Activated naive CD8-positive, alpha-beta T cell treated with anti-CD3 and anti-CD28 coated beads, Interleukin-2, amount 10 ng/mL, durations not matched to agents 7 days and 5 days (primary cell): ENCODE measurements at places on chromosomes 2 and 18.

- no peak for DNase-seq
These were observed 125.9 kb downstream of the PLA2R1 start for GRCh38 chr2:159936471-159936870.

GRCh38 chr2:119293254-119293653, 69.6 kb downstream of the STEAP3 start:
- DNase-seq: no peak

GRCh38 chr2:120474486-120474885, 128.6 kb downstream of the INHBB start:
- no peak for DNase-seq

GRCh38 chr2:234403074-234403473, 93.8 kb downstream of the ARL4C start:
- DNase-seq: no peak

- DNase-seq: no peak
These were observed 14.9 kb upstream of the KCNS3 start for GRCh38 chr2:17863539-17863938.

- no peak for DNase-seq
These were observed 25.4 kb downstream of the PDCL3 start for GRCh38 chr2:100588071-100588786.

GRCh38 chr2:192216336-192216735, 21.6 kb upstream of the TMEFF2 start:
- DNase-seq: no peak

DNA sequence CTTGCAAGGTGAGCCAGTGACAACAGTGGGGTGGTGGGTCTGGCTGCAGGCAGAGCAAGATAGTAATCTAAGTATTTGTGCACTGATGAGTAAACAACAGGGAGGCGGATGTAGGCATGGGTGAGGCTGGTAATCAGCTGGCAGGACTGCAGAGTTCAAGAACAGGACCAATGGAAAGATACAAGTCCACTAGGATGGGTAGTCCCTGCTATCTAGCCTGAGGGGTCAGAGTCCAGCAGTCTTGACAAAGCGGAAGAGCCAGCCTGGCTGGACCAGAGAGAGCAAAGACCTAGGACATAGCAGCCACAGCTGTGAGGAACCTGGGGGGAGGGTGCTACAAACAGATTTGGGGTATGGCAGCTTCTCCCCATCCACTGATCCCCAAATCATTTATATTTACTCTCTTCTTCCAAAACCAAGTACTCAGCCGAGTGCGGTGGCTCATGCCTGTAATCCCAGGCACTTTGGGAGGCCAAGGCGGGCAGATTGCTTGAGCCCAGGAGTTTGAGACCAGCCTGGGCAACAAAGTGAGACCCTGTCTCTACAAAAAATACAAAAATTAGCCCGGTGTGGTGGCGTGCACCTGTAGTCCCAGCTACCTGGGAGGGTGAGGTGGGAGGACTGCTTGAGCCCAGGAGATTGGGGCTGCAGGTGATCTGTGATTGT, 25.9 kb downstream of the VIL1 start:
- no peak for DNase-seq

GRCh38 chr2:230955163-230955737, 30.2 kb upstream of the GPR55 start:
- DNase-seq: no peak

DNA sequence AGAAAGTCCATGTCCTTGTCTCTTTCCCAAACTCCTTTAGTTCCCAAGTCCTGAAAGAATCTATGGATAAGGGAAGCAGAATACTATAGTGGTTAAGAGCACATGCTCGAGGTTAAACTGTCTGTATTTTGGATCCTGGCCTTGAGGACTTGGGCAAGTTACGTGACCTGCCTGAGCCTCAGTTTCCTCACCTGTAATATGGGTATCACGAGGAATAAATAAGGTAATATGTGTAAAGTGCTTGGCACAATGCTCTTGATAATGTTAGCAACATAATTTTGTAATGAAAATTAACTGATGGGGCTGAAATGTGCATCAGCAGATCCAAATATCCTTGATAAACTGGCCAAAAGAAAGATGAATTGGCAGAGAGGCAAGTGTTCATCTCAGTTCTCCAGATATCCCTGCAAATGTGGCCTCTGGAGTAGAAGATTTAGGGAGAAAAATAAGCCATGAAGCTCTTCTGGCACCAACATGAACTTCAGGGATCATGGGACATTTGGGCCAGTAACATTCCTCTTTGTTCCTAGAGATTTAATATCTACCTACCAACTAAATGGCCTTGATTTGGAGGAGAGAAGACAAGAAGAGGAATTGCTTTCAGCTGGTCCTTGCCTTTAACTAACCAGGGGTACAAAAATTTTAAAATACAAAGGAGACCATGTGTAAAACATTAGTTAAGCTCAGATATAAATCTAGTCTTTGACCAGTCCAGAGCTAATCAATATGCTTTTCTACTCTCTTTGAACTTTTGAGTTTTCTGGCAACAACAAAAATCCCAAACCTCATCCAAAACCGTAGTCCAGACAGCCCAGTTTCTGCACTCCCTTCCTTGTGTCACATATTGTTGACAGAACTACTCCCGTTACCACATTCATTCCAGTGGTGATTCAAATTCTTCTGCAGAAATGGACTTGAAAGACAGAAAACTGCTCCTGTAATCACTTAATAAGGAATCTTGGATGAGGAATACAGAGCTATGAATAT, 52.7 kb upstream of the EML4 start:
- DNase-seq: no peak

DNA sequence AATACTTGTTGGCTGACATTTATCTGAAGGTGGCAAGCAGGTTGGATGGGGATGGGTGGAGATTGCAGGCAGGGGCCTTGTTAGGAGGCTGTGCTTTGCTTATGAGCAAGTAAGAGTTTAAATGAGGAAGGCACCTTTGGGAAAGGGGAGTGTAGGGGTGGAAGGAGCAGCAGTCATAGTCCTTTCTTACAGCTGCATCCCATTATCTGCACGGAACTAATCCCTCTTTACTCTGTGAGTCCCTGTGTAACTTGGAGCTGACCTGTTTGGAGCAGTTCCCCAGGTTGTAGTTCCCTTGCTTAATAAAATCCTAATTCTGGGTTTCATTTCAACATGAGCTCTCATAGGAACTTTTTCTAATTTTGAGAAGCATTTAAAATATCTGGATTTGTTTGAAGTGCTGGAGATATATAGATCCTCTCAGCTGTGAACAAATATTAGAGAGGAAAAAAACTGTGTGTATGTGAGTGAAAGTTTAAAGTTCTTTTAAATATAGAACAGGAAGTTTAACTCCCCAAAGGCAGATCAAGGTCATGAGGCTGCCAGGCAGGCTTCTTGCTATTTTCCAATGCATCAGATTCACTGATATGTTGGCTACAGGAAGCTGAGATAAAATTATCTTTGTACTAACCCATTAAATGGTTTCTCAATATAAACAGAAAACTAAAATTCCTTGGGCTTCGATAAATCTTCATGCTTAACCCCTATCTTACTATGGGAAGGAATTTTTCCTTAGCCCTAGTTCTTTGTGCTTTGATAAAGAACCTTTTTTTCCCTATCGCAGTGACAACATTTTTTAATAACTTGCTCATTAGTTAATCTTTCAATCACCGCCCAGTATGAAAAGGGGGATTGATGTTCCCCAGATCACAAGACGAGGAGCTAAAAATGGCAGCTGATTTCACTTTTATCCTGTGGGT, 104.6 kb upstream of the EML6 start:
- no peak for DNase-seq

DNA sequence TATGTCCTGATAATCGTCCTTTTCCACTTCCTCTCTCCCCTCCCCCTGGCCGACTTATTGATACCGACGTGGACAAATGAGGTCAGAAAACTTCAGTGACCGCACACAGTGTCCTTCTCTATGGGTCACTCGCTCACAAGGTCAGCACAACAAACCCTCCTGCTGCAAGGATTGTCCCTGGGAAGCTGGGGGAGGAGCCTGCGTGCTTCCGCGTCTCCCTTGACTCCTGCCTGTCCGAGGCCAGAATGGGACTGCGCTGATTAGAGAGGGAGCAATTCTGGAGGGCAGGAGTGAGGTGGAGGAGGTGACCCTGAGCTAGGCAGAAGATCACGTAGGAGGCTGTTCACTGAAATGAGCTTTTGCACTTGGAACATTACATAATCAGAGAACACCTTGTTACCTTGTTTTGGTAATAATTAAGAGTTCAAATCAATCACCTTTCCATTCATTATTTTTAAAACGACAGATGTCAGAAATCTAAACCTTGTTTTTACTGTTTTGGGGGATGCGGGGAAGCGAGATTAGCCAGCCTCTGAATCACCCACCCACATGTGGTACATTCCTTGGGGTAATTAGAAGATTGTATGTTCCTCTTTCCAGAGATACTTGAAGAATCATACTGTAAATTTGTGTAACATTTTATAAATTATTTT, 70.6 kb downstream of the CTAGE1 start:
- no peak for DNase-seq

- DNase-seq: no peak
These were observed 23.3 kb downstream of the RAB31 start for GRCh38 chr18:9731380-9731779.

DNA sequence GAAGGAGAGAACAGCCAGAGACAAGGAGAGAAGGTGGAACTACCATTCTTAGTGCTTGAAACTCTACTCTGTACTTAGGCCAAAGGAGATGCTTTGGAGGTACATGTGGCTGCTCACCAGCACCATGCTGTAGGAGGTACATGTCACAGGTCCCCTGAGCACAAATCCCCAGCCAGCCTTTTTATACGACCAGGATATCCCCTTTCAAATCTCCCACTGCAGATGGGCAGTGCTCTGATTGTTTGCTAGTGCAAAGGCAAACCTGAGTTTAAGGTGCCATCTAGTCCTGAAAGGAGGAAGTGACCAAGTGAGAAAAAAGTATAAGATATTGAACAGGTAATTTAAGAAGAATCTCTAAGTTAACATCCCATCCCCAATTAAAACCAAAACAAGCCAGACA, 17.1 kb upstream of the TTC21B start:
- DNase-seq: no peak

DNA sequence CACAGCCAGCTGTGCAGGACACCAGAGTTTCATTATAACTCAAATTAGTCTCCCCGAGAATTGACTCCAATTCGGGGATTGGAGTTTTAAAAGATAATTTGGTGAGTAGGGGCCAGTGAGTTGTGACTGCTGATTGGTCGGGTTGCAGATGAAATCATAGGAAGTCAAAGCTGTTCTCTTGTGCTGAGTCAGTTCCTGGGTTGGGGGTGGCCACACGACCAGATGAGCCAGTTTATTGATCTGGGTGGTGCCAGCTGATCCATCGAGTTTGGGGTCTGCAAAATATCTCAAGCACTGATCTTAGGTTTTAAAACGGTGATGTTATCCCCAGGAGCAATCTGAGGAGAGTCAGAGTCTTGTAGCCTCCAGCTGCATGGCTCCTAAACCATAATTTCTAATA, 82.7 kb upstream of the SLC66A3 start:
- DNase-seq: no peak

DNA sequence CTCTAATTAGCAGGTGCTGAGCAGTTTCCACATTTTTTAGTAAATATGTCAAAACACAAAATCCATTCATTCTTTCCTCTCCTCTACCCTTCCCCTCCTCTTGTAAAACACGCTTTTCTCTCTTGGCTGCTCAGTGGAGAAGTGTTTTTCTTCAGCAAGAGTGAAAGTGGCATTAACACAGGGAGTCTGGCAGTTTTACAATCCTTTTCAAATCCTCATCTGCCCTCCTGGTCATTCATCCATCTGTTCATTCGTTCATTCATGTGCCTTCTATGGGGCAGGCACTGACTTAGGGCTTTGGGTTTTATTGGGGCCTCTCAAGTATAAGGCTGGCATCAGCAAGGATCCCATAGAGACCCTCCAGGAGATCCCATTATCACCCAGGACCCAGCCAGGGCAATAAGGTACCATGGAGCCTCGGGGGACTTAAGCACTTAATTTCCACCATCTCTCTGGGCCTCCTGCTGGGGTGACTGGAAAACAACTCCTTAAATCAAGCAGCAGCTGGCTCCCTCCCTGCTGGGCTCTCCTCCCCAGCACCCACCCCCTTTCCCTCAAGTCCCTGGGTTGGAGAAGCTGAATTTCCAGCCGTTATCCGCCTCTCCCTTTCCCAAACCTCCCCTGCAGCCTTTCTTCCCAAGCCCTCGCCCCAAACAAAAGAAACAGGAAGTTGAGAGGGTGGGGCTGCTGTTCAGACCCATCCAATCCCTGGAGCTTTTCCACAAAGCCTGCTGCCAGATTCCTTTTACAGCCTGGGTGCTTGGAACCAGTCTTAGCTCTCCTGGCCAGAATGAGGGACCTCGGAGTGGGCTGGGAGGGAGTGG, 32.6 kb downstream of the MARCHF4 start:
- no peak for DNase-seq

DNA sequence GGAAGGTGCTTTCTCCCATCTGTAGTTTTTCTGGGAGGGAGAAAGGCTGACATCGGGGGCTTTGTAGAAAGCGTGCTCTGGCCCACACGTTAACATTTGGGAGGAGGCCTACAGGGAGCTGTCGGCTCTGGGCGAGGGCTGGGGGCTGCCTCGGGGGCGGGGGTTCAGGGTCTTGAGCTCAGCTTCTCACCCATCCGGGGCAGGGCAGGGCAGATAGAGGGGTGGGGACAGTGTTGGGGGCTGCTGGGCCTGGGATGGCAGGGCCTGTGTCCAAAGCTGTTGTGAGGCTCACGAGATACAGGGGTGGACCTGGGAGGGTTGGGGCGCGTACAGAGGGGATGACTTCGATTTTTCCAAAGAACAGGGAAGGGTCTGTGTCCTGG, 27.0 kb downstream of the NFATC1 start:
- DNase-seq: no peak

DNA sequence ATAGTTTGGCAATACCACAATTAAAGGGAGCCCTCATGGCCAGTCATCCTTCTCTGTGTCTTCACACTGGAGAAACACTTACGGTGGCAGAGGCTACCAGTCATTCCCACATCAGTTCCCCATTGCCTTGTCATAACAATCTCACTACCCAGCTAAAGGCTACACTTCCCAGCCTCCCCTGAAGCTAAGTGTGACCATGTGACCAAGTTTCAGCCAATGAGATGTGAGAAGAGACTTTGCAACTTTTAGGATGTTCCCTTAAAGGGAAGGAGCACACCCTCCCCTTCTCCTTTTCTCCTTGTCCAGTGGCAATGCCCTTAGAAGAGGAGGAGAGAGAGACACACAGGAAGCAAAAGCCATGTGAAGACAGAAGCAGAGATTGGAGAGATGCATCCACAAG, 89.0 kb upstream of the RAB12 start:
- no peak for DNase-seq

- no peak for DNase-seq
These were observed 17.0 kb downstream of the SNED1 start for GRCh38 chr2:241015439-241015838.

DNA sequence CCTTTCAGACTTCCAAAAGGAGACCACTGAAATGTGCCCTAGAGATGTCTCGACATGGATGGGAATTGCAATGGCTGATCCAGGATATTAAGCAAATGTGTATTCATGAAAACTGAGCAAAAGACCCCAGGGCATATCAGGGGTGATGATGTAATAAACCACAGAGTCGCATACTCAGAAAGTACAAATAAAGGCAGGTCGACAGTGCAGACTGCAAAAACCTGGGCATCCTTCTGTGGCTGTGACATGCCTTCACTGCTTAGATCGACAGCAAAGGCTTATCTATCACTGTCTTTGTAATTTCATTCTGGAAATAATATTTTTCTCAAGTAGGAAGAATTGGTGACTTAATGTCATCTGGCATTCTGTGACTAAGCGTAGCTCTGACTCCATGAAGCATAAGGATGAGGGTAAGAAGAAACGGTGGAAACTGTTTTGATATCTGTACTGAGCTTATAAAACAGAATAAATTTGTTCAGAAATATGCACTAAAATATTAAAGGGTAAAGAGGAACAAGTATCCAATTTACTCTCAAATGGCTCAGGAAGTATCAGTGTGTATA, 115.6 kb upstream of the NRP2 start:
- DNase-seq: no peak
